Stimulated activated CD8-positive, alpha-beta memory T cell treated with anti-CD3 and anti-CD28 coated beads, Interleukin-7, amount 100 ng/mL, for 1 hour (primary cell): ENCODE measurements at places on chromosomes 13 and 19.

DNA sequence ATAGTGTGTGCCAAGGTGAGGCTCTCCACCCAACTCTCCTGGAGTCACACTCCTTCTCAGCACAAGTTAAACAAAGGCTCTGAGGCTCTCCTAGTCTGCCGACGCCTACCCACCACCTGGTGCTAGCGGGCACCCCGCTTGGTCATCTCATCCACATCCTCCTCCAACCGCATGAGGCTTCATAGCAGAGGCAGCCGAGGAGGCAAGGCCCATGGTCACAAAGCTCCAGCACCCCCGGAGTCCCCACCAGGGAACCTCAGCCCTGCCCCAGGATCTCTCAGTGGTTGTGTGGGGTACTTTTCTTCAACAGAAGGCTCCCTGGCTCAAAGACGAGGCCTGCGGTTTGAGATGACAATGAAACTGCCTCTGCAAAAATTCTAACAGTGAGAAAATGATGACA lies 43.0 kb downstream of the STK24 start:
- no peak for DNase-seq

DNA sequence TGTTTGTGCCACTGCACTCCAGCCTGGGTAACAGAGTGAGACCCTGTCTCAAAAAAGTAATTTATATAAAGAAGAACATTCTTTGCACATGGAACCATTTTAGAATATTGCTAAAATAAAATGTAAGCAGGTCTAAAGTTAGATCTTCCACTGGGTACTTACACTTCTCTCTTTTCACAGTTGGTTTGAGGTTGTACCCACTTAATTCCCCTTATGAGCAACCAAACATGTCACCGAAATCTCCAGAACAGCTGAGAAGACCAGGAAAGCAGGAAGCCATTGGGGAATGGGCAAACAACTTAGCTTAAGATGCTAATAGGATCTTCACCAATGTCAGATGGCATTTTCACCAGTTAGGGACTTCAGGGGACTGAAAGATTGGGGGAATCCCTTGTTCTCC lies 18.8 kb downstream of the NLRP4 start:
- DNase-seq = no peak

- no peak for DNase-seq
Observed at GRCh38 chr19:16359074-16359473, 34.4 kb downstream of the KLF2 start.

DNA sequence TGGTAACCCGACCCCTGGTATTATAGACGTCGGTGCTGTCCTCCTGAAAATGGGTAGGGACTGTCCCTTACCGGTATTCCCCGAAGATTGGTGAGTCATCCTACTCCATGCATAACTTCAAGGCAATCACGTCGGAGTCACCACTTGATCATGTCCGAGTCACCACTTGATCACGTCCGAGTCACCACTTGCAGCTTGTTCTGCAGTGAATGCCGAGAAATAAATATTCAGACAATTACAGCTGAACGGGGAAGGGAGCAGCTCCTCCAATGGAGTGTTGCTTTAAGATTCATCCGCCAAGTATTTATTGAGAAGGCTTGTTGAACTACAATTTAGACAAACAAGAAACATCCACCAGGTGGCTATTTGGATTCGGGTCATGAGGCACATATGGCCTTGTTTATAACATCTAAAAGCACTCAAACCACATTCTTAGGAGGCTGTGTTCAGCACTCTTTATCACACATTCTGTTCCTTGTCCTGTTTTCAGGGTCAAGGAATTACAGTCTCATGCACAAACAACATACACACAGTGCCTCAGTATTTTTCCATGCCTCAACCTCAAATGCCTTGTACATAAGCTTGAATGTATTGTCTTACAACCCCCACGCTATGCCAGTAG lies 43.1 kb downstream of the ZNF726 start:
- no peak for DNase-seq

DNA sequence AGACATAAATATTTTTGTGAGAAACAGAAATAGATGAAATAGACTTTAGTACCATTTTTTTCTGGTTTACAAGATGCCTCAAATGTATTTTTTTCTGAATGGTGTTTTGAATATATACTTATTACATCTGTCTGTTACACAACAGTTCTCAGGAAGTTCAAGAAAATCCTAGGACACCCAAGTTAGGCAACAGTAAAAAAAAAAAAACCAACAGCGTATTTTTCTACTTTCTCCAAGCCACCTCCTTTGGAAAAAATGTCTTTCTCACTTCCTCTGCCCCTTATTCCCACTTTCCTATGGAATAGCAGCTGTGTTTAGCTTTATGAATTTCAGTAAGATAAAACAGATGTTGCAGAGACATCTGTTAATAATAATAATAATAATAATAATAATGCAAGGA lies 489.6 kb upstream of the KLF12 start:
- DNase-seq = no peak

DNA sequence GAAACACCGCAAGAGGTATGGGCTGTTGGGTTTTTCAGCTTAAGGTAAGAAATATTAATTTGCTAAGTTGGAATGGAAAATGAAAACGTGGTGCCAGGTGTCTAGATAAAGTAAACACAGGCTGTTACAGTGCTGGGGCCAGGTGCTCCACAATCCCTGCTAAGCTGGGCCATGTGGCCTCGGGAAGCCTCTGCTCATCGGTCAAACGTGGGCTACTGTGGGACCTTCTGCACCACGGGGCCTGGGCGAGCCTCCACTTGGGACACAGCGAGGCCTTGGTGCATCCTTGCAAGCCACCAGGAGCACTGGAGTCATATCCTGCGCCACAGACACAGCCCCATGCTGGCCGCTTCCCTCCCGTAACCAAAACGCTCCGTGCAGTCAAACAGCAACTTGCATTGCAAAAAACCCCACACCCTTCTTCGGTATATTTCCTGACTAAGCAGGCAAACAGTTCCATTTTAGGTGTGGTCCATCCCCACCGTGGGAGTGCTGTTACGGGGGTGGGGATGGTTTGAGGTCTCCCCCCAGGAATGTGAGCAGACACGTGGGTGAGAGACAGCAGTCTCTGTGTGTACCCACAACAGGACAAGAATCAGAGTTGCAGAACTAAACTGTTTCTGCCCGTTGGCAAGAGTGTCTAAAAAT lies 96.3 kb upstream of the SOX1 start:
- no peak for DNase-seq

DNA sequence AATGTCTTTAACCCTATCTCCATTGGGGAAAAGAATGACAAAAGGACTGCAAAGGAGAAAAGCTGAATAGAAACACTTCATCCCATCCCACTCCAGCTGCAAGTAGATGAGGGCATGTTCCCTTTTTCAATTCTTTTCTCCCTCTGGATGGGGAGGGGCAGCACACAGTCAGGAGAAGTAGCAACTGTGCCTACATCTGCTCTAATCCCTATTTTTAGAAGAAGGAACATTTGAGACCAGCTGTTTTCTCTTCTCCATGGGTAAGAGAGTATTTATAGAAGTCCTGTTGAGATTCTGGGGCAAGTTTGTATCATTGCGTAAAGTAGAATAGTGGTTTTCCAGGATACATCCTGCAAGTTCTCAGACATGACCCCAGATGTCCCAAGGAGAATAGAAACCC lies 9.3 kb upstream of the GTF3A start:
- DNase-seq = no peak

GRCh38 chr19:5360003-5360780 lies 19.6 kb upstream of the PTPRS start:
- no peak for DNase-seq

- no peak for DNase-seq
Observed at GRCh38 chr13:83168590-83168989, 713.7 kb downstream of the SLITRK1 start.

- DNase-seq = no peak
Observed at GRCh38 chr13:43285933-43286597, 262.7 kb downstream of the DNAJC15 start.

DNA sequence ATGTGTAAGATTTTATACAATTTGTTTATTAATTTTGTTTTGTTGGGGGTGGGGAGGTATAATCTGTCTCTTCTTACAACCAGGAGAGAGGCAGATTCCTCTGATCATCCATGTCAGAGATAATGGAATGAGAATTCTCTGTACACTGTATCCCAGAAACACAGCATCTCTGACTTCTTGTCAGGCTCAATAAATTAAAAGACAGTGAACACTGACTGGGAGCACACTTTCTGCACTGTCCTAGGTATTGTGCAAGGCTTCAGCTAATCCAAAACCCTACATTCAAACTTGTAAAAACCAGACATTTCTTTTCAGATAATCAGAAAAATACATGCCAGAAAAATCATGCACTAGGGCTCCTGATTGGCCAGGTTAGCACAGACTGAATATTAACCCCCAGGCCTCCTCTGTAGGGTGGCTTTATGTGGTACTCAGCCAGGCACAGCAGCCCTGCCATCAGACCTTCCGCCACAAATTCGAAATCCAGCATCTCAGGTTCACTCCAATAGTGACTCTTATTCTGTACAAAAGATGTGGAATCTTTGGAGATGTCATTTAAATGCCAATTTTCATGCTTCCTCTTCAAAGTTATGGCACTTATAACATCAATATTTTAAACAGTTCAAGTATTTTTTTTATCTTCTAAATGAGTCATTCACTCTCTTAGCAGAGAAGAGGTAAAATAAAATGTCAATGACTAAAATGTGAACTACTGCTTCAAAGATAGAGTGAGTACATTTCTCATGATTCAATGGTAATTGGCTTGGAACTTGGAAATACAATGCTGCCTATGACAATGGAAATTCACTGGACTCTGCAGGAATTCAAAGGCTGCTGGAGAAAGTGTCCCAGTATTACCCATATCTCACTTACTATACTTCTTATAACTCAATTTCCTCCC lies 211.5 kb downstream of the KLF12 start:
- no peak for DNase-seq

- DNase-seq = no peak
Observed at GRCh38 chr13:45492538-45492937, 27.8 kb downstream of the COG3 start.

GRCh38 chr19:51047031-51047335 lies 12.2 kb upstream of the KLK12 start:
- no peak for DNase-seq

DNA sequence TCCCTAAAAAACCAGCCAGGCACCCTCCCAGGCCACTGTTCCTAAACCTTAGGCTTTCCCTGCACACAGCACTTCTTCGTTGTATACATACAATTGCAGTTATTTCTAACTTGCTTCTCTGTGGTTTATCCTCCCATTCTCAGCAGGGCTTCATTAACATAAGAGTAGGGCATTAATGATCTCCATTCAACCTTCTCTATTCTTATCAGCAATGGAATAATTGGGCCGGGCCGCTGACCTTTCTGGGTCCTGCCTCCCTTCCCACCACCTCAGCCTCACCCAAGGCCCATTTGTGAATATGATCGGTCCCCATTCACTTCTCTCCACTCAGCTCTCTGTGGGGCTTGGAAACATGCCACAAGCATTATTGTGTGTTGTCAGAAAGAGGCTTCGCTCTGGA lies 184.2 kb downstream of the SUCLA2 start:
- DNase-seq = no peak

- no peak for DNase-seq
Observed at GRCh38 chr13:37769078-37769477, 100.5 kb downstream of the TRPC4 start.

GRCh38 chr13:110228936-110229904 lies 77.7 kb downstream of the COL4A1 start:
- no peak for DNase-seq

GRCh38 chr13:113166266-113166665 lies 7.8 kb downstream of the PROZ start:
- DNase-seq = no peak

GRCh38 chr19:11485245-11485837 lies 4.5 kb upstream of the ELAVL3 start:
- DNase-seq = no peak
